ENCODE measurements at places on chromosomes 3 and 15.

- no peak for DNase-seq
Measured at GRCh38 chr3:143067201-143067600, 52.4 kb upstream of the CHST2 start.

DNA sequence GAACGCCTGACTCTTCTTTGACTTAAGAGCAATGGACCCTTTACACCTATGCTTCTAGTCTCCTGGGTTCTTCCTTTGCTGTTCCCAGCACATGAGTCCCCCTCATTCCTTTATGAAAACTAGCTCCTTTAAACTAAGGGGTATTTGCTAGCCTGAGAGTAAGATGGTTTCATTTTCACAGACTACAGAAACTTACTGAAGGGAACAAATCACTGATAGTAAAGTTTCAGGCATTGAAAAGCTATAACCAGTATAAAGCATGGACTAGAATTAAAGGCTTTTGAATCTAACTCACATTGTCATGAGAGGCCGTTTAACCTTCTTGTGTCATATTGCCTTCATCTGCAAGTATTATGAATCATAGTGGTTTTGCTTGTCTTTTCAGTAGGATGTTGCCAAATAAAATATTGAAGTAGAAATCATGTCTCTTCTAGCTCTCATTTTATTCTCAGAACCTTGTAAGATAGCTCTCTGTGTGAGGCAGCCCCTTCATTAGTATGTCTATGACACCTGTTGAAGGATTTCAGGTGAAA, 765.9 kb downstream of the NR2F2 start:
- no peak for DNase-seq

- no peak for DNase-seq
Measured at GRCh38 chr3:172965256-172965655, 175.8 kb downstream of the SPATA16 start.

GRCh38 chr3:107988460-107989175, 102.2 kb downstream of the CD47 start:
- peak; percentile 53 for DNase-seq

- DNase-seq: no peak
Measured at GRCh38 chr3:66983101-66983500, 15.0 kb upstream of the KBTBD8 start.

DNA sequence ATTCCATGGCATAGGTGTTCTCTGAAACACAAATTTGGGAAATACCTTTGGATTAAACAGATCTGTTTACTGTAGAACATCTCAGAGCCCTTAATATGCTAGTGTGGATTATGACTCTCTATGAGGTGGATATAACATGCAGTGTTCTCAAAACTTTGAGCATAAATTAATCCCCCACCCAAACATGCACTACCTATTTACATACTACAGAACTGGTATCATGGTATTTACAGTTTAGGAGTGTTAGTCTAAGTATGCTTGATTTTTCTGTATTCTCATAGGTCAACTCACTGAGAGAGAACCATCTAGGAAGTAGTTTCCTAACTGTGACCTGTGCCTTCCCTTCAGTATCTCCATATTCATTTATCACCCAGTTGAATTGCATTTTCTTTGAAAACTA, 30.9 kb upstream of the ZNF609 start:
- no peak for DNase-seq

Data from CD4-positive, alpha-beta T cell treated with Interleukin-15 for 4 hours (primary cell).